Activated naive CD8-positive, alpha-beta T cell treated with anti-CD3 and anti-CD28 coated beads, Interleukin-2, amount 10 ng/mL, durations not matched to agents 7 days and 5 days (primary cell): ENCODE measurements at places on chromosomes 5 and 9. TPM values are rescaled to one million over a fixed set of nuclear protein-coding genes. Genes with fewer than 3 reads are reported as not detected.

The NRARP gene
- 1.7 TPM for total RNA-seq

The DNAJC25 gene
- 3.6 TPM for total RNA-seq

The MSMP gene
- not detected for total RNA-seq

The SLC46A2 gene
- not detected for total RNA-seq

The GPX8 gene
- not detected for total RNA-seq

The CCDC192 gene
- total RNA-seq = not detected
